Cardiac septum (tissue), 1 donor: ENCODE measurements at places on chromosomes 2 and 18. TPM values are rescaled to one million over a fixed set of nuclear protein-coding genes. Genes with fewer than 3 reads are reported as not detected.

GRCh38 chr2:236674646-236675045 lies 105.0 kb downstream of the ACKR3 start:
- no peak for DNase-seq

DNA sequence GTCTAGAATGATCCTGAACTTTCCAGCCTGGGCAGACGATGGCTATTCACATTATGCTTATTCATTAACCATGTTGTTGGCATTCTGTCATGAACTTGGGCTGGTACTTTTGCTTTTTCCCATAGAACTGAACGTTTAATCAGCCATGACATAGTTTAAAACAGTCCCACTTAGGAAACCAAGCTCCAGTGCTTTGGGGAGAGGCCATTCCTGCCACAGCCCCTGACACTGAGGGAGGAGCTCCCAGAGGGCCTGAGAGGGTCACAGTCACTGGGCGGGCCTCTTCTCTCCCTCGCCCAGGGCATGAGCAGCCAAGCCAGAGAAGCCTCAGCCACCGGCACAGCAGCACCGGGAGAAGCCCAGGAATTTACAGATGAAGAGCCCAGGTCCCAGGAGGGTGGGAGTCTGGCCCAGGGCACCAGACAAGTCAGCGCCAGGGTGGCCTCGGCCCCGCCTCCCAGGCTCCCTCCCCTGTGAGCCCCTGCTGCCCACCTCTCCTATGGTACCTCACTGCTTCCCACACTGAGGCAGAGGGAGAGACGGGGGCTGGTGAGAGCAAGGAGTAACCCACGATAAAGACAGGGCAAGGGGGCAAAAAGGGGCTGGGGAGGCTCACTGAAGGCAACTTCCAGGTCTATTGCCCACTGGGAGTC lies 33.6 kb downstream of the MAL start:
- peak; percentile 66 for DNase-seq

DNA sequence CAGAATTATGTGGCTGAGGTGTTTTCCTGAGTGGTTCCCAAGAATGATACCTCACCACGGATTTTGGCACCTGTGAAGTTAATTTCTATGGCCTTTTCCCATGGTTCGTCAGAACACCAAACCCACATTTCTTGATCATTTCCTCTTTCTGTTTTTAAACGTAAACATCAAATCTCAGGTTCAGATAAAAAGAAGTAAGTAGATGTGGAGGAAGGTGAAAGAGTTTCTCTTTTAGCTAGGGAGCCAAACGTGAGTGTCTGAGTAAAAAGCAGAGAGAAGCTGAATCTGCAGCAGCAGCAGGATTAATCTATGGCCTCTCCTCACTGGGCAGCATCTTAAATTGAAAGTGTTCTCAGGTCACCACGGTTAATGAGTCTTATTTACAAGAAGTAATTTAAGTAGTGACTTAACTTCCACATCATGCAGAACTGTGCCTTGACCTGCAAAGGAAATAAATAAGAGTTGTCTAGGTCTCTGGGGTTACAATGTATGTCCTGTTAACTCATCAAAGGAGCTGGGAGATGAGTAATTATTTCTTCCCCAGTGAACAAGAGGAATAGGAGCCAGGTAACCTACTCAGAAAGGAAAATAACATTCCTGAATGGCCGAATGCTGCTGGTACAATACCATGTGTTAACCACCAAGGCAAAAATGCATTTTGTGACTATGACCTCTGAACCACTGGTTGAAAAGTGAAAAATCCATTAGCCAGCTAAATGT lies 139.6 kb upstream of the NETO1 start:
- no peak for DNase-seq

DNA sequence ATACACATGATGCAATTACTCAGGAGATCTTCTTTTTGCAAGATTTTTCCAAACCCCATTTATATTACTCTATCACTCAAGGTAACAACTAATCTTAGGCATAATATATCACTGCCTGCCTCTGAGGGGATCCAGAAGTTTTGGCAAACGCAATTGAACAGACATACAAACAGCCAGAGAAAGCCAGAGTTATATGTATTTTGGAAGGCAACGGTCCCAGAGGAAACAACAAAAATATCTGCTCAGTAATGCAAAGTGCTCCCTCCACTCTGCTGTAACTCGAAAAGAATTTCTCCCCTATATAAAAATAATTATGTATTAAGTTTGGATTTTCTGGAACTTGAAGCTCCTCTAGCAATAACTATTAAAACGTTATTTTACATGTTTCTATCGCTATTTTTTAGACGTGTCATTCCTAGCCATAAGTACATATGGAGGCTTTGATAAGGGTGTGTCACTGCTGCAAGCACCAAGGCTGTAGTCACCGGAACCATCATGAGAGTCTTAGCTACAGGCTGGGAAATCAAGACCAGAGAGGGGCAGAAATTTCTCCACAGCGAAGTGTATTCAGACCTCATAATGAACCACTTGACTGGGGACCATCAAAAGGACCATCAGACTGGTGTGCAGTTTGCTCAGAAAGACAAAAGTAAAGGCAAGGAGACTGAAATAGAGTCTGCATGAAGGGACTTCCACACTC lies 3.7 kb upstream of the GKN1 start:
- no peak for DNase-seq

GRCh38 chr2:109409321-109410038 lies 204.3 kb downstream of the SEPTIN10 start:
- DNase-seq = no peak

DNA sequence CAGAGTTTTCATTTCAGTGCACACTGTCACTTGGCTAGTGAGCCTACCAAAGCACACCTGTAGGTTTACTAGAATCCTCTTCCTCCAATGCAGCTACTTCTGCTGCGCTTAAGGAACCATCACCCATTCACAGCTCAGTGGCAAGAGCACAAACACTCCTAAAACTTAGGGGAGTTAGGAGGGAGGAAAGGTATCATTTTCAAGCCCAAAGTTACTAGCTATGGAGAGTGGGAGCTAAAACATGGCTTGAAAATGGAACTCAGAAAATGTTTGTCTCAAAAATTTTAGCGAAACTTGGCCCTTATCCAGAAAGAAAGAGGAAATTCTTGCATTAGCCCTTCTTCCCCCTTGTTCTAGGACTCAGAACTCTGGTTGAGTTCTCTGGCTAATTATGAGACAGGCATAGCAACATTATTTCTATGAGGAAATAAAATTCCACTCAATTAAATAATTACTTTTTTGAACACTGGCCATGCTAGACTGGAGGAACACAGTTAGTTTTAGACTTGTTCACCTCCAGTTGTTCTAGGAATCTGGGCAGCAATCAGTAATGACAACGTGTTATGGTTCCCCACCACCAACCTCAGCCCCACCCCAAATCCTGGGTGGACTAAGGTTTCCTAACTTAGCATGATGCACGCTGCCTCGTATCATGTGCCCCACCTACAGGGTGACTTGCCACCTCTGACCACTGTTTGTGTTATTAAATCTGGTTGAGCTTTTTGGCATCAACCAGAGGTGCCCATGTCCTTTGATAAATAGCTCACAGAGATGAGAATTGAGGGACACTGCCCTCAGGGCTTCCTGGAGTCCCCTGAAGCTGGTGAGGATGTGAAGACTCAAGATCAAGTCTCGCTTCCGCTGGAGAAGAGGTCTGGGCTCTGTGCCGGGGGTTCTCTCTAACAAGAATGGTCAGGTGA lies 32.8 kb downstream of the LPIN2 start:
- no peak for DNase-seq

DNA sequence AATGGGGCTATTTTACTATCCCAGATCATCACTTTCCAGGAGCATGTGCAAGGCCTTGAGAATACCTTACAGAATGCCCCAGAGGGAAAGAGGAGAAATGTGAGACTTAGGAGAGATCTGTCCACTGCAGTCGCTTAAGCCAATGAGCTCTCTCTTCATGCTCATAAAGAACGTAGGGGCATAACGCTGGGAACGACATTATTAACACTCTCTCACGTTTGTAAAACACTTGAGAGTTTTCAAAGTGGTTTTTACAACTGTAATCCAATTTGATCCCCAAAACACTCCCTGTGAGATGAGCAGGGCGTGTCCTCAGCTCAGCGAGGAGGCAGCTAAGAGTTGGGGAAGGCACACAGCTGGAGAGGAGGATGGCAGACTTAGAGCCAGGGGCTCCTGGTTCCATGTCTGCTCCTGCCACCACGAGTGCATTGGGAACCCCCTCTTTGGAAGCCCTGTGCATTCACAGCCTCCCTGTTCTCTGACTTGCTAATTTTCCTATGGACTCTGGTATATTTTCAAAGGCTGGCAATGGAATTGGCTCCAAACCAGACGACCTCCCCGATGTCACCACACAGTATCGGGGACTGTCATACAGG lies 97.4 kb downstream of the PLB1 start:
- DNase-seq = no peak

GRCh38 chr18:63997041-63997440 lies 27.2 kb downstream of the SERPINB8 start:
- no peak for DNase-seq

DNA sequence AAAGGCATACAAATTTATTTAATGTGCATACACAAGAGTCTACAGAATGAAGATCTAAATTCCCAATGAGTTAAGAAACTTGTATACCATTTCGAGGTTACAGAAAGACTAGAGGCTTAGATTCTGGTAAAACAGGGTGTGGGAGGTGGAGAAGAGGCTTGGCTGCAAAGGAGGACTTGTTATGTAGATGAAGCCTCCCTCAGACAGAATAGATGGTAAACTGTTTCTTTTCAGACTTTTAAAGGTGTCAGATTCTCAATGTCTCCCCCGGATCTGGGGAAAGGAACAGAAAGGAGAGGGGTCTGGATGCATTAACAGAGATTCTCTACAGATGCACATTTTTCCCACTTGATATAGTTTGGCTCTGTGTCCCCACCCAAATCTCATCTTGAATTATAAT lies 126.0 kb downstream of the ST6GAL2 start:
- no peak for DNase-seq

GRCh38 chr2:64482765-64483504 lies 29.0 kb downstream of the LGALSL start:
- DNase-seq = no peak

- peak; percentile 75 for DNase-seq
These were observed 51.1 kb downstream of the TNS1 start for GRCh38 chr2:217951521-217952247.

- DNase-seq = no peak
These were observed 30.6 kb upstream of the SH3RF3 start for GRCh38 chr2:109098251-109098920.

GRCh38 chr2:16189029-16189835 lies 248.9 kb downstream of the MYCN start:
- DNase-seq = no peak

DNA sequence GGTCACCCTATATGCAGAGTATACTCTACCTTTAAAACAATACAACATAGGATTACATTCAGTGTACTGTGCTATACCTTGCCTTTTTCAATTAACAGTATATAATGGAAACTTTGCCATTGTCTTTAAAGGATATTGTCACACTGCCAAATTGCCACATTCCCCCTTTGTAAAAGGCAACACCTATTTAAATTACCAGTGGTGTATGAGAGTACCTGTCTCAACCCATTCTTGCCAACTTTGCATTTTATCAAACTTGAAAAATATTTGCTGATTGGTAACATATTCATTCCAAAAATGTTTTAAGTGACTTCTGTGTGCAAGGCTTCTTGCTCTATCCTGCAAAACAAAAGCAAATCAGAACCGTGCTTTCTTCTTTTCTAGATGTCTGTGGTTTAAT lies 92.9 kb downstream of the FMNL2 start:
- no peak for DNase-seq

DNA sequence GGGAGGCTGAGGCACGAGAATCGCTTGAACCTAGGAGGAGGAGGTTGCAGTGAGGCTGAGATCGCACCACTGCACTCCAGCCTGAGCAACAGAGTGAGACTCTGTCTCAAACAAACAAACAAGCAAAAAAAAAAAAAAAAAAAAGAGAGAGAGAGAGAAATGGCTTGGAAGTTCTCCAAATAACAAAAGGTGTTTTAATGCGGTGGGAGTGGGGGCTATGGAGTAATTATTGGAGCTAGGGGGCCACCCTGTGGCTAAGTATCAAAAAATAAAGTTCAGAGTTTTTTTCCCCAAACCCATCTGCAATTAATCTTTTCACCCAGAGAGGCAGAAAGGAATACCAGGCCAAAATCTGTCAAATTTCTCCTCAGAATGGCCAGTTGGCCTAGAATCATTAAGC lies 23.0 kb upstream of the CEP68 start:
- no peak for DNase-seq

GRCh38 chr2:118223992-118224894 lies 136.0 kb downstream of the INSIG2 start:
- DNase-seq = no peak

The IFT172 gene
- total RNA-seq = 18.7 TPM
